WTC11 (cell line): ENCODE measurements at places on chromosomes 4 and X. TPM values are rescaled to one million over a fixed set of nuclear protein-coding genes. Genes with fewer than 3 reads are reported as not detected.

- no peak for DNase-seq
Observed at GRCh38 chrX:134453631-134454030, 6.3 kb upstream of the HPRT1 start.

Gene HHIP
- total RNA-seq = 0.14 to 0.27 TPM (median 0.22 TPM) in 3 replicates

- DNase-seq = no peak
Observed at GRCh38 chr4:16893141-16893651, 5.2 kb downstream of the LDB2 start.

DNA sequence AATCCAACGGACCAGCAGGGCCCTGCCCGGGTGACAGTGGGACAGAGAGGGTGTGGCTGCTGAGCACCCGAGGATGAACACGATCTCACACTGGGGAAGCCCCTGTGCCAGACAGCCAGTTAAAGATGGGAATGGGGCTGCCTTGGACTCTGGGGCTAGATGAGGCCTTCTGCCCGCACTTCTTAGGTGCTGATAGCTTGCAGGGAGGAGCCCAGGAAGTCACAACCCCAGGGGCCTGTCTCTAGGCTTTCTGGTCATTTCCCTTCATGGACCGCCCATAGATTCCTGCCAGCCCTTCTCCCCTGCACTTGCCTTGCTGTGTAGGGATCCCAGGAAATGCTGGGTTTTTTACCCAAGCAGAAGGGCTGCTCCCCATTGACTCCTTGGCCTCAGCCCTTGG lies 6.2 kb downstream of the ZNF275 start:
- no peak for DNase-seq

DNA sequence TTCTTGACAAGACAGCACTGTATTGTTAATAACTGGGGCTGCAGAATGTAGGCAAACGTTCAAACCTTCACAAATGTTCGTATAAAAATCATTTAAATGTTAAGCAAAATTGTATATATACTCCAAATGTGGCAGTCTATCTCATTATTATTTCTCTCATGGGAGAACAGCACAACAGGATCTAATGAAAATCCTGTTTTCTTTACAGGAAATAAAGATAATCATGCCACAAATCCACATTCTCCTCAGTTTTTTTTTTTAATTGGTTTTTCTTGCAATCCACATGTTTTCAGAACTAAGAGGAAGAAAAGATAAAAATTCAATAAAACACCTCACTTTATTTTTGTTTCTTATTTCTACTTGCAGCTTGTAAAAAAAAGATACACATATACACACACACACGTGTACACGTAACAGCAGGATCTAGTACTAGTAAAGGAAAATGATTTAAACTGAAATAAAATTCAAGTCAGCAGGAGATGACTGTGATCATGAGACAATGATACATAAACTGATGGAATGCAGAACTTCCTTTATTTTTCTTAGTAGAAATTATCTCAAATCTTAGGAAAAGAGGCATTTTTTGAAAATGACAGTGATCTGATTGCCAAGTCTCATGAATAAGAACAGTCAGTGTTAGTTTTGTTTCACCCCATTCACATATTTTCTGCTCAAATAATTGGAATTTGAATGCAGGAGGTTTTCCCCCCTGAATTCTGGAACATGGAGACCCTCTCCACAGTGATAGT lies 11.3 kb downstream of the APBB2 start:
- DNase-seq = no peak

DNA sequence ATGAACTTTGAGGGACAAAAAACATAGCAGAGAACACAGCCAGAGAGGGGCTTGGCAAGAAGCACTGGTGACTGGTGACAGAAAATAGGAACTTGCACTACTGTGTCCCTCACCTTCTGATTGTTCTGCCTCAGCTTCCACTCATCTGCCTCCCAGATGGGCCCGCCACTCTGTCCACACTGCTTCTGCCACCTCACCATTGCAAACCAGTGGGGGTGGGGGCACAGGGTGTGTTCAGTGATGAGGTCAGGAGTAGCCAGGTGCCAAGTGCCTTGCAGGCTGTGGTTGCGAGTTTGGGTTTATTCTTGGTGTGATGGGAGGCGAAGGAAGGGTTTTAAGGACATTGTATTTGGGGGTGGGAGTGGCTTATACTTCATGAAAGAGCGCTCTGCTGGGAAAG lies 9.1 kb upstream of the UBA1 start:
- no peak for DNase-seq

Gene PAK3
- 4.8 to 5.1 TPM (median 4.9 TPM) in 3 replicates for total RNA-seq

DNA sequence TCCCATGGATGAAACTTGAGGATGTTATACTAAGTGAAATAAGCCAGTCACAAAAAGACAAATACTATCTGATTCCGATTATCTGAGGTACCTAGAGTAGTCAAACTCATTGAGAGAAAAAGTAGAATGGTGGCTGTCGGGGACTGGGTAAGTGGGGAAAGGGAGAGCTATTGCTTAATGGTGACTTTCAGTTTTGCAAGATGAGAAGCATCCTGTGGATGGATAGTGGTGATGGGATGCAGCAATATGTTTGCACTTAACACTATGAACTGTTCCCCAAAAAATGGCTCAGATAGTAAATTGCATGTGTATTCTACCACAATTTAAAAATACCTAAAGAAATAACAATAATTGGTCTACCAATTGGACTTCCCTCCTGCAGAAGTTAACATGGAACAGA lies 181.5 kb downstream of the SHROOM3 start:
- no peak for DNase-seq

Gene SMR3B
- not detected in 3 replicates for total RNA-seq

DNA sequence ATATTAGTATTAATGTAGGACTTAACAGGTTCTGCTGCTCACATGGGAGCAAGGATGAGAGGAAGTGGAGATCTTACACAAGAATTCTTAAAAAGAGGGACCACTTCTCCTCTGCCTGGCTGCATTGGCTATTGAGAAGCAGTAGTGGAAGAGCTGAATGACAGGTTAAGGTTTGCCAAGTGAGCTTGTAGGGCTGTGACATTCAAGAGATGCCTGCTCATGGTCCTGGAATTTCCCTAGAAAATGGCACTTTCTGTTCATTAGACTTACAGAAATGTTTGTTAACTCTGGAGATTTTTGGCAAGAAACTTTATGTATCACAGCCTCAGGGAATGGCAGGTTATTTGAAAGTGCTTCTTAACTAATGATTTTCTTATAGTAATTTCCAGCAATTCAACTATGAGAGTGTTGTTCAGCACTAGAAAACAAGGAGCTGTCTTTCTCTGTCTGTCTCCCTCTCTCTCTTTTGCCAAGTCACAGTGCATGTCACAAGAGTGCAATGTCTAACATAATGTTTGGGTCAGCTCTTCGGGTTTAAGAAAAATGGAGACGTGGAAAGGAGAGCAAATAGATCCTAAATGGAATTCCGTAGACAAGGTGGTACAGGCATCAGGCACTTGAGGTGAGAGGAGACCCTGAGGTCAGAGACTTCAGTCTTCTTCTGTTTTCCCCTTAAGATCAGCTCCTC lies 8.3 kb upstream of the NAP1L5 start:
- no peak for DNase-seq

DNA sequence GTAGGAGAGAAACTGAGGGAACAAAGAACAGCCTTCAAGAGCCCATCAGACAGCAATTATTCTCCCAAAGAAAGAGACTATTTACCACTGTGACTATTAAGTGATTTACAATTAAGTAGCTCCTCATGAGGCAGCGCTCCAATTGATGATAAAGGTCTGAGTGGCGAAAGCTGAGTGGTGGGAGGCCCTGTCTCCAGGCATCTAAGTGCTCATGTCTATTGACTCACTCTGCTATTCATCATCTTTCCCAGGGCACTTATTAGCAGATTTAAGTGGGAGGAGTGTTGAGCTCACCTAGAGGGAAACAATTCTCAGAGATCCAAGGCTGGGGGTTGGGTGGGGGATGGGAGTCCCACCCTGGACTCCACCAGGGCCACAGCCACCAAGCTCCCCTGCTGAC lies 23.3 kb downstream of the AMER1 start:
- DNase-seq = no peak

DNA sequence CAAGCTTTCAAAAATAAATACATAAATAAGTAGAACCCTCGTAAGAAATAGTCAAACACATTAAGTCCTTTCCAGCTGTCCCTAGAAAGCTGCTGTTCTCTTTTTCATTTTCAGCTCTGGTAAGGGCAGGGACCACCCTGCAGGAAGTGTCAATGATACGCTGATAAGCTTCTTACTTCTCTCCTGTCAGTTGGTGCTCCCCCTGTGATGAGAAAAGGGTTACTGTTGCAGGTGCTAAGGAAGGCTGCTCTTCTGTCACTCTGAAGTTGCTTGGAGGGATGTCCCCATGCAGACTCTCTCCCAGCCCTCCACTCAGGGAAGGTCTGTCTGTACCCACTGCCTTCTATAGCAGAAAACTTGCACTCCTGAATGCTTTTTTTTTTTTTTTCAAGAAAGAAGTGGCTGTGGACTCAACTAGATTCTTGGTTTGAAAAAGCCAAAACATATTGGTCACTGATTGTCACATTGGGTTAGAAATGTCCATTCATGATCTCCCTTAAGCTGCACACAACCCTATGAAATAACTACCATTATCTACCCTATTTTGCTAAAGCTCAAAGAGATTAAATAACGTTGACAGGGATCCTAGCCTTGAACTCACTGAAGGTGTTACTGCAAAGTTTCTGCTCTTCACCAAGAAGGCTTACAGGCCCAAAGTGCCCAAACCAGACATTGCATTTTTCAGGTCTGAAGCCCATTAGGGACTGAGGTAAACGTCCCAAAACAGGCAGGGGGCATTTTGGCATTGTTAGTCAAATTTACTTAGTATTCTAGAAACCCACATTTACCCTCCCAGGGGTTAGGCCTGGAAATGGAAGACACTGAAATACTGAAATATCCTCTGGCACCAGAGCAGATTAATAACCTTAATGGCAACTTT lies 1.2 kb downstream of the CXCL3 start:
- DNase-seq = no peak

DNA sequence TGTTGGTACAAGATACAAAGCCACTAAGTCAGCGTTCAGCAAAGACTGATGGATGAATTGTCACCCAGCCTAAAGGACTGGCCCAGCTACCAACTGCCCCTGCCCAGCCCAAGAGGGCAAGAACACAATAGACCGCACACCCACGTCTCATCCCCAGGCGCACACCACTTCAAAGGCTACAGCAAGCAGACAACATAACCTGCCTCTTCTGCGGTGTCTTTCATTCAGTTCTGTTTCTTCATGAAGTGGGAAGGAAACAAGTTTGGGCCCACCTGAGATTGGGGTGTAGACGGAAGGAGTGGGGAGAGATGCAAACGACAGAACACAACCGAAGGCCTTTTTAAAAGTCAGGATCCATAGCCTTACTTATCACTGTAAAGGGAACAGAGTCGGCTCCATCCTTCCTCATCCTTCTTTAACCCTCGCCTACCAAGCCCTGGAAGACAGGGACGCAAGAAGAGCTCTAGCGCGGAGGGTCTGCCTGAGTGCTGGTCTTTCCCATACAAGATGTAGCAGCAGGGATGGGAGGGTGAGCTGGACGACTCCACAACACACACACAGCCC lies 691 bp downstream of the SCARB2 start:
- no peak for DNase-seq

Gene SMAD1
- total RNA-seq = 14.1 to 15.4 TPM (median 15.1 TPM) in 3 replicates

Gene ASB12
- 0.60 to 1.4 TPM (median 0.80 TPM) in 3 replicates for total RNA-seq

Gene ARMCX1
- total RNA-seq = 23.6 to 27.4 TPM (median 23.7 TPM) in 3 replicates

DNA sequence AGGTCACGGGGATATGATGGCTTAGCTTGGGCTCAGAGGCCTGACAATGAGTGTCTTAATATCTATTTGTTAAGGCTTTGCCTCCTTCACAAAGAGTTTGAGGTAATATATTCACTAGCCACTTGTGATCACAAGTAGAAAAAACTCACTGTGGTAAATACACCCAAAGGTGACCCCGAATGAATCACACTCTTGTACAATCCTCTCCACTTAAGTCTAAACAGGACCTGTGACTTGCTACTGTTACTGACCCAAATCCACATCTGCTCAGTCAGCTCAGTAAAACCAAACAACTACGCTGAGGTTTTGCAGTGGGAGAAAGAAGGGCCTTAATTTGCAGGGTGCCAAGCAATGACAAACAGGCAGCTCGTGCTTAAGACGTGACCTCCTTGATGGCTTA lies 223.8 kb upstream of the MAGEC2 start:
- DNase-seq = no peak

GRCh38 chrX:150848914-150849365 lies 49.5 kb downstream of the CD99L2 start:
- no peak for DNase-seq

DNA sequence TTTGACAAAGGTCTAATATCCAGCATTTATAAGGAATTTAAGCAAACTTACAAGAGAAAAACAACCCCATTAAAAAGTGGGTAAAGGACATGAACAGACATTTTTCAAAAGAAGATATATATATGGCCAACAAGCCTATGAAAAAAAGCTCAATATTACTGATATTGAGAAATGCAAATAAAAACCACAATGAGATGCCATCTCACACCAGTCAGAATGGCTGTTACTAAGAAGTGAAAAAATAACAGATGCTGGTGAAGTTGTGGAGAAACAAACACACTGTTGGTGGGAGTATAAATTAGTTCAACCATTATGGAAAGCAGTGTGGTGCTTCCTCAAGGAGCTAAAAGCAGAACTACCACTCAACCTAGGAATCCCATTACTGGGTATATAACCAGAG lies 91.6 kb upstream of the EFHC2 start:
- DNase-seq = no peak

Gene SLC25A43
- 4.5 to 6.1 TPM (median 5.3 TPM) in 3 replicates for total RNA-seq

Gene SHROOM4
- 3.4 to 7.1 TPM (median 3.5 TPM) in 3 replicates for total RNA-seq

- DNase-seq = peak; percentile 30
Observed at GRCh38 chr4:86857341-86858052, 8.3 kb upstream of the SLC10A6 start.

DNA sequence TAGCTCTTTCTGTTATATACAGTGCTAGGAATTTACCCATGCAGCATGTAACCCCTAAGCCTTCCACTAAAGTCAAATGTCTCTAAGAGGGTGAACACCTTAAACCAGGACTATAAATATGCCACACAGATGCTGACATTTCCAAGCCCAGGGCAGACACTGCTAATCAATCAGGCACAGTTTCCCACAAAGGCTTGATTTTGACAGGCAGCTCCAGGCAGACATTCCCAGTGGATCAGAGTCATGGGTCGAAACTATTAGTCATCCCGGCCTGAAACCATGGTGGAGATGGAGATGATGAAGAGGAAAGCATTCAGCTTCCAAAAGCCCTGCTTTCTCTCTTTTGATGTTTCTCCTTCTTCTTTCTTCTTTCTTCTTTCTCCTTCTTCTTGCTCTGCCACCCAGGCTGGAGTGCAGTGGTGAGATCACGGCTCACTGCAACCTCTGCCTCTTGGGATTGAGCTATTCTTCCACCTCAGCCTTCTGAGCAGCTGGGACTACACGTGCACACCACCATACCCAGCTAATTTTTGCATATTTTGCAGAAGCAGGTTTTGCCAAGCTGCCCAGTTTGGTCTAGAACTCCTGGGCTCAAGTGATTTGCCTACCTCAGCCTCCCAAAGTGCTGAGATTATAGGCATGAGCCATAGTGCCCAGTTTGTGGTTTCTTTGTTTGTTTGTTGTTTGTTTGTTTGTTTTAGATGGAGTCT lies 21.0 kb upstream of the SORCS2 start:
- no peak for DNase-seq

DNA sequence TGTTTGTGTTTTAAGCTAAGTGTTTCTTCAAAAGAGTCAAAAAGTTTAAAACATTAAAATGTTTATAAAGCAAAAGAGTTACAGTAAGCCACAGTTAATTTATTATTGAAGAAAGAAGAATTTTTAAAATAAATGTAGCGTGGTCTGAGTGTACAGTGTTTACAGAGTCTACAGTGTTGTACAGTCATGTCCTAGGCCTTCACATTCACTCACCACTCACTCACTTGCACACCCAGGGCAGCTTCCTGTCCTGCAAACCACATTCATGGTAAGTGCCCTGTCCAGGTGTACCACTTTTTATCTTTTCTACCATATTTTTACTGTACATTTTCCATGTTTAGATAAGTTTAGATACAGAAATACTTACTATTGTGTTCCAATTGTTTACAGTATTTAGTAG lies 239.7 kb upstream of the AGA start:
- no peak for DNase-seq

Gene MAGEA9B
- 0.11 to 0.35 TPM (median 0.14 TPM) in 3 replicates for total RNA-seq
